ENCODE measurements at places on chromosomes 3 and 15. TPM values are rescaled to one million over a fixed set of nuclear protein-coding genes. Genes with fewer than 3 reads are reported as not detected.

DNA sequence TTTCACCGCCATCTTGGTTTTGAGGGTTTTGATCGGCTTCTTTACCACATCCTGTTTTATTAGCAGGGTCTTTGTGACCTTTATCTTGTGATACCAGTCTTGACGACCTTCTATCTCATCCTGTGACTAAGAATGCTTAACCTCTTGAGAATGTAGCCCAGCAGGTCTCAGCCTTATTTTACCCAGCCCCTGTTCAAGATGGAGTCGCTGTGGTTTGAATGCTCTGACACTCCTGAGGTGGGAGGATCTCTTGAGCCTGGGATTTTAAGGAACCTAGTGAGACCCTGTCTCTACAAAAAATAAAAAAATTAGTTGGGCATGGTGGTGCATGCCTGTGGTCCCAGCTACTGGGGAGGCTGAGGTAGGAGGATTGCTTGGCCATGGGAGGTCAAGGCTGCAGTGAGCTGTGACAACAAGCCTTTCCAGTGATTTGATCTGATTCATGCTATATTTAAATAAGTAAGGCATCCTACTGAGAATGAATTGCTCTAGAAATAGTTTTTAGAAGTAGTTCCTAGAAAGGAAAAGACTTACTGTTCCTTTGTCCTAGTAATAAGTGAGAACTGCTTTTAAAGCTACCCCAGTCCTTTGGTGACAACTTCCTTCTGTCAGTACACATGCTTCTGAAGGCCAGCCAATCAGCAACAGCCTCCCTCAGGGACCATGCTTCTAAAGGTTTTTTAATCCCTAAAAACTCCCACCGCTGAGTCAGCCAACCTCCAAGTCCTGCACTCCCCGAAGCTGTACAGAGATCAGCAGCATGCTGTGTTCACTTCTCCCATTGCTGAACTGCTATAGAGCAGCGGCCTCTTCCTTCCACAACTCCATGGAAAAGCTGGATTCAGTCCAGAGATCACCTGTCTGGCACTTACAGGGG, 9.1 kb upstream of the CEMIP start:
- DNase-seq, result no peak

DNA sequence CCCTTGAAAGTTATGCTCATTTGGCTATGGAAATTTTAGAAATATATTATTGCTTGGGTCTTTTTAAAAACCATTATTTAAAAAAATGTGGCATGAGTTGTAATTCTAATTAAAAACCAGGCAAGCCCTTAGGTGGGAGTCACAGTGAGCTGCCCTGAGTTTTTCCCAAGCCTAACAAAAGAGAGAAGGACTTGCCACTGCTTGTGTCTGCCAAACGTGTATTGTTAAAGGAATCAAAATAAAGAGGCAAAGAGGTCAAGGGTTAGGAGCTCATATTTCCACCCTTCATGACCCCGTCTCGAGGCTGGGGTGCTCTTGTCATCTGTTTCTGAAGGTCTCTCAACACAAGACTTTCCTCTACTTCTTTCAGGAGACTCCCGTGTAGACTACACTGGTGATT, 321.1 kb downstream of the ZIC1 start:
- DNase-seq, result no peak

CCDC39 gene
- not detected for polyA plus RNA-seq

RNU5B-1 gene
- polyA plus RNA-seq, result not detected

FANCD2OS gene
- not detected for polyA plus RNA-seq

CACNA1D gene
- 0.07 TPM for polyA plus RNA-seq

DNA sequence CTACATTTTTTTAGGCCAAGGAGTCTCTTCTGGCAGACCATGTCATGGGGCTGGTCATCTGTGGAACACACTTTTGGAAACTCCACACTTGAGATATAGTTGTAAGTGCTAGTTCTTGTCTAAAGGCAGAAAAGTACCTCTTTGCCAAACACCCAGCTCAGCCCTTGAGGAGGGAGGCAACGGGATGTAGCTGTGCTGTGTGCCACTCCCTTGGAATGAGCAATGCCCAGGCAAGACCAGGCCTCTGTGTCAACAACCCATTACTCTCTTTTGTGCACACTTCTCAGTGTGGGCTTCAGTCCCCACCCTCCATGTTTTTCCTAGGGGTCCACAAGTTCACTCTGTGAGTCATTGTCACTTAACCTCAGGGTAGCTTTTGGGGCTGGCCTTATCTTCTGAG, 528.3 kb upstream of the CFAP20DC start:
- DNase-seq, result no peak

DNA sequence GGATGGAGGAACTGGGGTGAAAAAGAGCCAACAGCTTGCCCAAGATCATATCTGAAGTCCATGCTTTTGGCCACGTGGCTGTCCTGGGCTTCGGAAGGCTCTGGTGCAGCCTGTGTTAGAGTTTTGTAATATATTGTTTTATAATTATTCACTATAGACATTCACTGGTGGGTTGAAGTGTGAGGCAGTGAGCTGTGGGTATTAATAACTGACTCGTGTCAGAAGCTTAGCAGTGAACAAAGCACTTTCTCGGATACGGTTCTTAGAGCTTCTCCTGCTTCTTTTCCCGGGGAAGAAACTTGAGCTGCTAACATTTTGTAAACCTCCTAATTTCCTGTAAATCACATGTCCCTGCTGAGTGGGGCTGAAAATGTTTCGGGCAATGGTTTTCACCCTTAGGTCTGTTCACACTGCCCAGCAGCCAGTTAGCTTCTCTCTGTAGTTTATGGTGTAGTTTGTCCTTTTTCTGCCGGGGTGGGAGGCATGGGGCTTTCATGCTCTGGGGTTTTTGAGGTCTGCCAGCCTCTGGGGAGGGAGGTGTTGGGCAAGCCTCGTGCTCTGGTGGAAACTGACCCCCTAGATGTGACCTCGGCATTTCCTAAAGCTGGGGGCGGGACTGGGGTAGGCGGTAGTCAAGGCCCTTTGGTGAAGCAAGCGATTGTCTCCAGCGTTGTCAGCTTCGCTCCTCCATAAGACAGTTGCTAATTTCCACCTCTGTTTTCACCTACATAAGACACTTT, 1.7 kb downstream of the MRAS start:
- no peak for DNase-seq

DNA sequence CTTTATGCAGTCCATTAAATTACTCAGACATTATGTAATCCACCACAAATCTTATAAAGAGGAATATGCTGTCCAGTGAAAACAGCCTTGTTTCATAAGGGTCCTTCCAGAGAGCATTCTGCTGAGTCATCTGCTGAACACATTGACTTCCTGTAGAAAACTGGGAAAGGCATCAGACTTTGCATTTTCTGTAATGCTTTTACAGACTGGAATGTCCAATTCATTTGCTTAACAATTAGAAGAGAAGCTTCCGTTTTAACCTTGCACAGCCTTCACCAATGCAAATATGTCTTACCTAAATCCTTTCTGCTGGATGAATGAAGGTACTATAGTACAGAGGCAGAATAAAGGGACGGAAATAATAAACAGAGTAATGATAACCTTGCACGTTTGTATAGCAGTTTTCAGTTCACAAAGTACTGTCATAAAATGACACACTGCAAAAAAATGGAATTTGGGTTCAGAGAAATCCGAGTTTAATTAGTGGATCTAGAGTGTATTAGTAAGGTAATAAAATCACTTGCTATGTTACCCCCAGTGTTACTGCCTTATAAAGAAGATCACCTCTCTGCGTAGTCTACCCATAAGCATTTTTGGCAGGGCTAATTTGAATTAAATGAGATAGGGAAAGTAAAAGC, 301.5 kb downstream of the PYDC2 start:
- no peak for DNase-seq

RPL4 gene
- 5,274 TPM for polyA plus RNA-seq

MESD gene
- polyA plus RNA-seq, result 23.9 TPM

GRCh38 chr3:52188556-52188955, 9.4 kb upstream of the ALAS1 start:
- DNase-seq, result no peak

- DNase-seq, result no peak
Measured at GRCh38 chr3:138824114-138824506, 10.6 kb downstream of the PIK3CB start.

DNA sequence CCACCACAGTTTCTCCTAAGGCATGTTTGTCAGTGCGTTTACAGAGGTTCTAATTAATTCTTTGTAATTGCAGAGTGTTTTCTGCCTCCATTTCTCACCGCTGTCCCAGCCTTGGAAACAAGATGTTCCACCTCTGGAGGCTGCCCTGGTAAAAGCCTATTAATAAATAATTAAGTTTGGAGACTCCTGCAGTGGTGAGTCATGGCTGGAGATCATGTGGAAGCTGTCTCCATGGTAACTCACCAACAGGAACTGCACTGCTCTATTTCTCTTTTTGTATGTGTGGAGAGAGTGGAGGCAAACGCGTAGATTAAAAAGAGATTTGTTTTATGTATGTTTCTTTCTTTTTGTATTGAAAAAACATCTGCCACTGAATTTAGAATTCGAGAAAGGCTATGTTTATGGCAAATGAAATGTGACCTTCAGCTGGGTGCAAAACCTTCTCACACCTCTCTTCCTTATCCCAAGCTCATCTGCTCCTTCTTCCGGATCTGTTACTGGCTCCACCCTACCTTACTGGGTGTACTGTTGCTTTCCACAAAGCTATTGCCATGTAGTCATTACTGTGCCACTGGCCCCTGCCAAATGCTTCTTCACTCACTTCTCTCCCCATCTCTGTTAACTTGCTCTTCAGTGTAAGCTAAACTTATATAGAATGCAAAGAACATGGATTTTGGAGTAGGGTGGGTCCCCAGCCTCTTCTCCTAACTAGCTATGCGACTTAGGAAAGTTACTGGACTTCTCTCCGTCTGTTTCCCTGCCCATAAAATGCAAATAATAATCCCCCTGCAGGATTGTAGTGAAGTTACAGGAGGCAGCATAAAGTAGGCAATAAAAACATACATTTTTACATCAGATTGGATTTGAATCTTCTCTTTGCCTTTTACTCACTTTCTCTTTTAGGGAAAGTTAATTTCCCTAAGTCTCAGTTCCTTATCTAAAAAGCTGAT, 778.5 kb downstream of the NTRK3 start:
- peak; percentile 41 for DNase-seq

DNA sequence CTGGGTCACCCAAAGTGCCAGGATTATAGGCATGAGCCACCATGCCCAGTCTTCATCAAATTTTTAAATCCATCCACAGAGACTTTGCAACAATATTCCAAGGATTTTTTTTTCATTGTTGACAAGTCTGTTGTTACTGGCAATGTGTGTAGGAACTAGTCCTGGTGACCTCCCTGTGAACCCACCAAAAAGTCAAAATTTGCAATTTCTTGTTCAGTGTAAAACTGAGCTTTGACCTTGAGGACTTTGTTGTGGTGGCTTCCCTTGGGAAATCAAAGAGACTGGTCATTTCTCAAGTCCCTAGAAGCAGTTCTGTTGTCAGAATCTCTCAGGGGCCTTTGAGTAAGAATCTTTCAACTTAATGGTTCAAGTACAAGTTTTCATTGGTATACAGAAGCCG, 36.9 kb upstream of the COL8A1 start:
- no peak for DNase-seq

DNA sequence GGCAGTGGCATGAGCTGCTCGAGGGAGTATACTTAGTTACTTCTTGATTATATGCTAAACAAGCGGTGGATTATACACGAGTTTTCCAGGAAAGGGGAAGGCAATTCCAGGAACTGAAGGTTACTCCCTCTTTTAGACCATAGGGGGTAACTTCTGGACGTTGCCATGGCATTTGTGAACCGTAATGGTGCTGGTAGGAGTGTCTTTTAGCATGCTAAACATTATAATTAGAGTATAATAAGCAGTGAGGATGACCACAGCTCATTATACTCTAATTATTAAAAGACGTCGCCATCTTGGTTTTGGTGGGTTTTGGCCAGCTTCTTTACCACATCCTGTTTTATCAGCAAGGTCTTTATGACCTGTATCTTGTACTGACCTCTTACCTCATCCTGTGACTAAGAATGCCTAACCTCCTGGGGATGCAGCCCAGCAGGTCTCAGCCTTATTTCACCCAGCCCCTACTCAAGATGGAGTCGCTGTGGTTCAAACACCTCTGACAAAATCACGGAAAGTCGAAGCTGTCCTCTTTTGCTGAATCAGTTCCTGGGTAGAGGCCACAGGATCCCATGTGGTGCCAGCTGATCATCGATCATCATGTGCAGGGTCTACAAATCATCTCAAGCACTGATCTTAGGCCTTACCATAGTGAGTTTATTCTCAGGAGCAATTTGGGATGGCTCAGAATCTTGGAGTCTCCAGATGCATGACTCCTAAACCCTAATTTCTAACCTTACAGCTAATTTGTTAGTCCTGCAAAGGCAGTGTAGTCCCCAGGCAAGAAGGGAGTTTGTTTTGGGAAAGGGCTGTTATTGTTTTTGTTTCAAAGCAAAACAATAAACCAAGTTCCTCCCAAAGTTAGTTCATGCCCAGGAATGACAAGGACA, 149.1 kb downstream of the TJP1 start:
- no peak for DNase-seq

DNA sequence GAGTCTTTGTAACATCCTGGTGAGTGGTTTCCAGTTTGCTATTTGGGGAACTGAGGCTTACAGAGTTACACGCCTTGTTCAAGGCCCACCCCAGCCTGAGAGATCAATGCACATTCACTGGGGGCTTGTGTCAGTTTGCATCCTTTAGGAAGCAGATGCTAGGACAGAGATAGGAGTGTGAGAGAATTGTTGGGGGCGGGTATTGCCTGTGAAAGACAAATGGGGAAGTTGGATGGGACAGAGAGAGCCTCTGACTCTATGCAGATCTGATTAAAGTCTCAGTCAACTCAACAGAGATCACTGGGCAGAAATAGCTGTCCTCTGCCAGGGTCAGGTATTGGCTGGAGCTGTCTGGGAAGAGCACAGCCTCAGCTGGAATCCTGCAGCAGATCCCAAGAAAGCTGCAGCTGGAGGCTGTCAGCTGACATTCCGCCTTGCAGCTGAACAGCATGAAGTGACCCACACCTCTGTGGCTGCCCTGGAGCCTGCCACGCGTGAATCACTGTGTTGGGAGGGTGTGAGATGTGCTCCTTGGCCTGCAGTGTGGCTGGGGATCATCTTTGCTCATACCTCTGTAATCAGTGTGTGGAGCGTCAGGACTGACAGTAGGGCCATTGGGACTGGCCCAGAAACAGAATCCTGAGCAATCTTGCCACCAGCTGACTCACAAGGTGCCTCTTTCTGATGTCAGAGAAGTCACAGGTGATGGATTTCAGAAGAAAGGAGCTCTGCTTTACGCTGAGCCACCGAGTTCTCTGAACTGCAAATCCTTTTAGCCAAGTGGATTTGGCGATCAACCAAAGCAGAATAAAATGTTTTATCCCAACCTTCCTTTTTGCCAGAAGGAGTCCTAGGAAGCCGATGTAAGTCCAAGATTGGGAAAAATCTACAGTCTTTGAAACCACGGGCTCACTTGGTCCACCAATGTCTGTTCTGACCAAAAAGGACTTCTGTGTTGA, 284.1 kb upstream of the LRRFIP2 start:
- no peak for DNase-seq

DNA sequence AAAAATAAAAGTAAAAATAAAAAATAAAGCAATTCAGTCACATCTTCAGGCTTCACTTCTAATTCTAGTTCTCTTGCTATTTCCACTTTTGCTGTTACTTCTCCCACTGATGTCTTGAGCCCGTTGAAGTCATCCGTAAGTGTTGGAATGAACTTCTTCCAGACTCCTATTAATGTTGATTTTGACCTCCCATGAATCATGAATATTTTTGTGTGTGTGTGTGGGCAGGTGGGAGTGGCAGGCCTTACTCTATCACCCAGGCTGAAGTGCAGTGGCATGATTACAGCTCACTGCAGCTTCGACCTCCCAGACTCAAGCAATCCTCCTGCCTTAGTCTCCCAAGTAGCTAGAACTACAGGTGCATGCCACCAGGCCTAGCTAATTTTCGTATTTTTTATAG, 10.7 kb downstream of the USP4 start:
- DNase-seq, result no peak

KNG1 gene
- not detected for polyA plus RNA-seq
